Myocyte (in vitro differentiated cells): ENCODE measurements at places on chromosomes 13 and 19. TPM values are rescaled to one million over a fixed set of nuclear protein-coding genes. Genes with fewer than 3 reads are reported as not detected.

CA11 gene
- total RNA-seq, result 1.5 and 2.0 TPM in 2 replicates

ZNF737 gene
- 9.2 and 13.6 TPM in 2 replicates for total RNA-seq

C1QTNF9B gene
- not detected in 2 replicates for total RNA-seq

LRRC63 gene
- not detected in 2 replicates for total RNA-seq

CATSPERD gene
- total RNA-seq, result not detected in 2 replicates

ZNF317 gene
- total RNA-seq, result 24.7 and 26.0 TPM in 2 replicates

PSG7 gene
- total RNA-seq, result not detected in 2 replicates

LILRB5 gene
- total RNA-seq, result not detected in 2 replicates

RYR1 gene
- 166 and 168 TPM in 2 replicates for total RNA-seq

TOMM40 gene
- total RNA-seq, result 94.0 and 121 TPM in 2 replicates

SMIM7 gene
- total RNA-seq, result 60.3 and 64.9 TPM in 2 replicates

GSX1 gene
- total RNA-seq, result not detected in 2 replicates

GRK1 gene
- not detected in 2 replicates for total RNA-seq

ZNF229 gene
- 6.2 and 6.8 TPM in 2 replicates for total RNA-seq
